ENCODE measurements at places on chromosomes 6 and 20.

DNA sequence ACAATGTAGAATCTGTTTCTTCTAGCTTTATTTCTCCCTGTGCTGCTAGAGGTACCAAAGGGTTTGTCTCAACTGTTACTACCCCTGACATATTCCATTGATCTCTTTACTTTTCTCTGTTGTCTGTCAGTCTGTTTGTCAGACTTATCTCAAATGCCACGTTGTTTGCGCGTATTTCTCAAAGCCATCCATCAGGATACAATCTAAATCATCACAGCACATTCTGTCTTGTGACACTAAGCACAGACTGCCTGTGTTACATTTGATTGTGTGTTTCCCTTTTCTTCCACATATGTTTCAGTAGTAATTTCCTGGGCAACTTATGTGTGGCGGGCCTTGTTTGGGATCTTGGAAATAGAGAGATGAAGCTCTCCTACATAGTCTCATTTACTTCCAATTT lies 30.2 kb upstream of the SERINC3 start:
- no peak for DNase-seq

DNA sequence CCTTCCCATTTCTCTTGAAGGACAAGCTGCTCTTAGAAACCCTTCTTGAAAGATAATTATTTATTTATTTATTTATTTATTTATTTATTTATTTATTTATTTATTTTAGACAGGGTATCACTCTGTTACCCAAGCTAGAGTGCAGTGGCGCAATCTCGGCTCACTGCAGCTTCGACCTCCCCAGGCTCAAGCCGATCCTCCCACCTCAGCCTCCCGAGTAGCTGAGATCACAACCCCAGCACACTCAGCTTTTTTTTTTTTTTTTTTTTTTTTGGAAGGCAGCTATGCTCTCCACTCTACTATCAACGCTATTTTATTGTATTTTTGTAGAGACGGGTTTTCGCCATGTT lies 1.2 kb upstream of the HEBP2 start:
- DNase-seq: no peak

DNA sequence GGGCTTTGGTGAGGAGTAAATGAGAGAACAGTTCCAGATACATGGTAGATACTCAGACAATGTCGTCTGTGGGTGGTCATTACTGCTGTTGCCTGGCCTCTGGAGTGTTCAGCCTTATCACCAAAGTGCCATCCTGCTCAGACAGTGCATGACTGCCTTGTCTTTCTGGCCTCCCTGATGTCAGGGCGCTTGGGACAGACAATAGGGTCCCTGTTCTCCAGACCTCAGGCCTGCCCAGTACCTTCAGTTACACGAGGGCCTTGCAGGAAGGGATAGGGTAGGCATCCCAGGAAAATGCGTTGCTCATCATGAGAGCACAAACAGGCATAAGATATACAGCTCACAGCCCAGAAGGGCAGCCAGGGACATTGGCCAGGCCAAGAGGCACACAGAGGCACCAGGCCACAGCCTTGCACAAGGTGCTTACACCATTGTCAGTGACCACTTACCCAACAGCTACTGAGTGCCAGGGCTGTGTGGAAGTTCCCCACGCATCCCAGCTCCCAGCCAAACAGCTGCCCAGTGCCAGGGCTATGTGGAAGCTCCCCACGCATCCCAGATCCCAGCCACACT lies 27.4 kb downstream of the BPIFB1 start:
- no peak for DNase-seq

DNA sequence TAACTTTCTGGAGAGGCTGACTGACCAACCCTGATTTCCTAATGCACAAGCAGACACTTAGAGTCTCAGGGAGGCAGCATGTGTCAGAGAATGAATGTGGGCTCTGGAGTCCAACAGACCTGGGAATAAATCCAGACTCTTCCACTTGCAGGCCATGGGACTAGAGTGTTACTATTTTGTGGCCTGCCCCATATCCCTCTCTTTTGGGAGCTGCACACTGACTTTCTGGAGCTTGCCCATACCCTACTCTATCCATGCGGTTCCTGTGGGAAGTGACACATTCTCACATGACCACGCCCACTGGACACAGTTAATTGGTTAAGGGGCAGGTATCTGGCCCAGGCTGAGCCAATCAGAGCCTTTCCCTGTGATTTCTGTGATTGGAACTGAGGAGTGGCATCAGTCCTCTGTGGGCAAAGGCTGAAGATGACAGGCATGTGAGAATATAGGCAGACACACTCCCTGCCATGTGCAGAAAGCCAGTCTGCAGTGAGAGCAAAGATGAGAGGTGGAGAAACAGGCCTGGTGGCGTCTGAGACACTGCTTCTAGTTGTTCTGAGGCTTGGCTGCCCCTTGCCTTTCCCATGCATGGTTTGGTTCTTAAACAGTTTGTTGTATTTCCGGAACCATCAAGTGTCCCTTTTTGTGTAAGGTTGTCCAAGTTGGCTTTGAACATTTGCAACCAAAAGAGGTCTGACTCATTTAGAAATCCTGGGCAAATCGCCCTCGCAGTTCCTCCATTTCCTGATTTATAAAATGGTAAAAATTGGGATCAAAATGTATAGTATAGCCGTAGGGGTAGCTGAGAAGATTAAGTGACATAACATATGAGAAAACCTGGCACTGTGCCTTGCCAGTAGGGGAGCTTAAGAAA lies 125.6 kb downstream of the CDC5L start:
- no peak for DNase-seq

DNA sequence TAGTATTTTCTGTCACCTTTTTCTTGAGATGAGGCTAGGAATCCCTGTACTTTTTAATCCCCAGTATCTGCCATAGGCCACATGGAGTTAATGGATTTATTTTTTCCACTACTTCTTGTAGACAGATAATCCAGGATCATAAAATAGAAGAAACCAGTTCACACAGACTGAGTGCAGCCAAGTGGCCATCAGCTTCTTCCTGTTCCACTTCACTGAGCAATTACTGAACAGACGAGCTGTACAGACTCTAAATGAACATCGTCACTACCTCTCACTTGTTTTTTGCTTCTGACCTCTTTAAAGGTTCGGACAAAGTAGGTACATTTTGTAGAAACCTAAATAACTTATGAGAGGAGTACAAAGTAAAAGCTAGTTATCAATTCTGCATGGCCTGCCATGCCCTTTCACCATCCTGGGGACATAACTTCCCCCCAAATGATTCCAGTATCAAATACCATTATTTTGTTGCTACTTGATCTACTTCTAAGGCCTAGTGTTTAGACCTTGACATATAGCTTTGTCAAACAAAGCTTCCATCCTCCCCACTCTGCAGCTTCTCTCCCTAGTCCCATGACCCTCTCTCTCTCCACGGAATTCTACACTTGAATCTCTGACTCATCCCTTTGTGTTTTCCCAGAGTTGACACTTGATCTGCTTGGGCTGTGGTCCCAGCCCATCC lies 34.4 kb upstream of the ARHGAP18 start:
- DNase-seq: no peak

GRCh38 chr6:84696166-84696565 lies 68.2 kb downstream of the TBX18 start:
- no peak for DNase-seq

- no peak for DNase-seq
These were observed 362.6 kb upstream of the RNF217 start for GRCh38 chr6:124599656-124600055.

All from GF-D8 (cell line).